ENCODE measurements at places on chromosomes 5 and 9. TPM values are rescaled to one million over a fixed set of nuclear protein-coding genes. Genes with fewer than 3 reads are reported as not detected.

- H3K4me1 ChIP-seq = peaks cover 57% of the 10 kb centered on the region
- no peak overlapping the region for H3K4me3 ChIP-seq
- H3K36me3 ChIP-seq = no peaks in the 10 kb centered on the region
- no peak for DNase-seq
- peak overlapping the region; percentile 81 for H3K27ac ChIP-seq
Observed at GRCh38 chr9:133125941-133126696, 5.1 kb upstream of the RALGDS start.

DNA sequence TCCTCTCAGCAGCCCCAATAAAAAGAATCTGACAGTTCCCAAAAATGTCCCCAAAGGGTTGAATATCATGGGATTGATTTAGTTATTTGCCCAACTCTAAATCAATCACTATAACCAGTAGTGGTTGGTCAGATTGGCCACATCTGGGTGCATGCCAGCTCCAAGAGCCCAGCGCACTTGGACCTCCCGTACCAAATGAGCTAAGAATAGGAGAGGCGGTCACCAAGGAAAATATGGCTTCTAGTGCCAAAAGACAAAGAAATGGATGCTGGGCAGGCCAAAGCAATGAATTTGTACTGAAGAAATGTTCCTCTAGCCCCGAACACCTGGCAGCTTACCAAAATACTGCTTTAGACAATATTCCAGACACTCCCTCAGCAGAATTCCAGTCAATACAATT is 80.3 kb downstream of the RCL1 start:
- no peaks in the 10 kb centered on the region for H3K27me3 ChIP-seq
- no peaks in the 10 kb centered on the region for H3K4me1 ChIP-seq
- no peak overlapping the region for H3K27ac ChIP-seq
- no peak overlapping the region for H3K4me3 ChIP-seq

- no peaks in the 10 kb centered on the region for H3K27me3 ChIP-seq
- DNase-seq = no peak
- H3K36me3 ChIP-seq = no peaks in the 10 kb centered on the region
Observed at GRCh38 chr5:57955511-57955910, 472.9 kb upstream of the ACTBL2 start.

- no peak overlapping the region for H3K4me3 ChIP-seq
- no peaks in the 10 kb centered on the region for H3K27me3 ChIP-seq
- no peak for DNase-seq
- H3K27ac ChIP-seq = no peak overlapping the region
- H3K36me3 ChIP-seq = no peaks in the 10 kb centered on the region
Observed at GRCh38 chr9:98310752-98311392, 55.4 kb upstream of the TBC1D2 start.

Gene KIF4B
- total RNA-seq = not detected

Data from tibial nerve (tissue), 4 donors.